Pancreas (tissue), 10 donors: ENCODE measurements at places on chromosomes 2 and 18. TPM values are rescaled to one million over a fixed set of nuclear protein-coding genes. Genes with fewer than 3 reads are reported as not detected.

DNA sequence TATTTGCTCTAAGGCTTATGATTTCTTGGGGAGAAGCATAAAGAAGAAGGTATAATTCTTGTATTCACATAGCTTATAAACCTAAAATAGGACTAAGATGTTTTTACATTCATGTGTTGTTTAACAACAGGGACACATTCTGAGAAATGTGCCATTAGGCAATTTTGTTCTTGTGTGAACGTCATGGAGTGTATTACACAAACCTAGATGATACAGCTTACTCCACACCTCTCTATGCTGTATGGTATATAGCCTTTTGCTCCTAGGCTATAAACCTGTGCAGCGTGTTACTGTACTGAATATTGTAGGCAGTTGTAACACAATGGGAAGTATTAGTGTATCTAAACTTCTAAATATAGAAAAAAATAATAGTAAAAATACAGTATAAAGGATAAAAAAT, 92.1 kb downstream of the PHLPP1 start:
- no peak overlapping the region for H3K27ac ChIP-seq
- H3K27me3 ChIP-seq: no peaks in the 10 kb centered on the region
- peaks cover 9% of the 10 kb centered on the region for H3K4me1 ChIP-seq

DNA sequence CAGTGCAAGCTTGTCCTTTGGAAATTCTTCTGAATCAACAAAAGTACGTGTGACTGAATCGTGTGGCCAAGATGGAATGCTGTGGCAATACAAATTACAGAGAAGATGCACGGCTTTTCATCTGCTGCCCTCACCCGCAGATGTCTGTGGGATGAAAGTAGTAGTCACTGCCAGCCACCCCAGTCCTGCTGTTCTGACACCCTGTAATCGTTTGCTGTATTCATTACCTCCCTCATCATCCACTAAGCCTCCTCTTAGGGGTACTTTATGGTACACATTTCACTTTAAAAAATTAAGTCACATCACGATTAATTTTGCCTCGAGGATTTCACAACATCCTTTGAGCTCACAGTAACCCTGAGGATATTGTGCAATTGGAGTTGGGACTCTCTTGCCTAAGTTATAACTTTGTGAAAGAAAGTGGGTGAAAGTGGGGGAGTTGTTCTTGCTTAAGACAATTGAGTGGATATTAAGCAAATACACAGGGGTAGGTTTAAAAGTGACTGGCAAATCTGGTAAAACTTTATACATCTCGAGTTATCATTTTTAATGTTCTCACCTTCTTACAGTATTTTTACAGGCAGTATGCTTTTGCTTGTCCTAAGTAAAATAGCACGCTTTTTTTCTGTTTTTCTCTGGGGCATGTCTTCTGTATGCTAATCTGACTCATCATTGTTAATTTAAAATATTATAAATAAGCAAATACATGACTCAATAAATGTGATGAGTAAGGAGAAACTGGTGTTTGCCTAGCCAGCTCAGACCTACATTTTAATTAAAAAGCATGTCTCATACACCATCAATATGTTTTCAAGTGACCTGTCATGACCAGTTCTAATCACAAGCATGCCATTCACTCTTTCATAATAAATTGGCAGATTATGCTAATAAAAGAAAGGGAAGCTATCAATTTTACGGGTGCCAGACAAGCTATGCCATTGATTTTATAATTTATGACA, 680.9 kb downstream of the IRS1 start:
- H3K4me3 ChIP-seq: no peak overlapping the region
- H3K27me3 ChIP-seq: no peaks in the 10 kb centered on the region
- no peak overlapping the region for H3K27ac ChIP-seq
- no peak for DNase-seq
- peaks cover 5% of the 10 kb centered on the region for H3K4me1 ChIP-seq
- H3K36me3 ChIP-seq: no peaks in the 10 kb centered on the region

DNA sequence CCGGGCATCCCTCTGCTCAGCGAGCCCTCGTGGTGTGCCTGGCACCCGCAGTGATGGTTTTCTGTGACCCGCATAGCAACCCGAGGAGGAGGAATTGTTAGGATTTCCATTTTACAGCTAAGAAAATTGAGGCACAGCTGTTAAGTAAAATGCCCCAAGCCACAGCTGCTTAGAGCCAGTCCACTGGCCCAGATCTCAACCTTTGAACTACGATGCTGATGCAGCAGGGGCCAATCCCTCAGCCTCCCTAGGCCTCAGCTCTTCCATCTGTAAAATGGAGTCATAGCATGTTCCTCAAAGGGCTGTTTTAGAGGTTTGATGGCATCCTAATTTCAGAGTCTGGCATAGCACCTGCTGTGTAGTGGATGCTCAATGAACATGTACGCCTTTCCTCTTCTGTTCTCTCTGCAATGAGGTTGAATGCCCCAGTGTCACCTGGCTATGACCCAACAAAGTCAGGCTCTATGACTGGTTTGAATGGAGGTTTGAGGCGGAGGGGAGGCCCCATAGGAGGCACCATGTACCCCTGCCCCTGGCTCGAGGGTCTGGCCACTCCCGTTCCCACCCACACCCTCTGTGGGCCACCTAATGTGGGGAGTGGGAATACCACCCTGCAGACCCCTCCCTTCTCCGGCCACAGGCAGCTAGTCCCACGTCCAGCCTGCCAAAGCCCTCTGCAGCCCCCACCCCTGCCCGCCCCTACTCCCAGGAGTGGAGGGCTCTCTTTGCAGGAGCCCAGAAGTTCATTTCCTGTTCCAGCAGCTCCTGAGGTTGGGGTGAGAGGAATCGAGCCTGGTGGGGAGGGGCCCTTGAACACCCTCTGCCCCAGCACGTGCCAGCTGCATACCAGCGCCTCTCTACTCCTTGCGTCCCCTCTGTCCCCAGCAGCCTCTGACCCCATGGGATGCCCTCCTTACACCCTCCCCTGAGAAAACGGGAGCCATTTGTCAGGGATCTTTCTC, 31.0 kb downstream of the INHBB start:
- H3K27me3 ChIP-seq: no peaks in the 10 kb centered on the region
- H3K4me3 ChIP-seq: no peak overlapping the region
- no peaks in the 10 kb centered on the region for H3K4me1 ChIP-seq
- H3K27ac ChIP-seq: no peak overlapping the region
- DNase-seq: no peak

DNA sequence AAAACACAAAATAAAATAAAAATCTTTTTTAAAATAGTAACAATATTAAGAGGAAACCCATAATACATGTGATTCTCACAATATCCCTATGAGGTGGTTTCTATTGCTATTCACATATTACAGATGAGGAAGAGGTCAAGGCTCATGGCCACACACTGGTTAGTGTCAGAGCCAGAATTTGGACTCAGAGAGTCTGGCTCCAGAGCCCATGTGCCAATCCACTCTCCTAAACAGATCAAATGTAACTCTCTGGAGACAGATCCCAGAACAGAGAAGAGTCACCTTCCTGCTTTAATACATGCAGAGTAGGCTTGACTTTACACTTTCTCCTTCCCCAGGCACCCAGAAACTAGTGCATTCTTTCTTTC, 10.1 kb upstream of the SLC11A1 start:
- H3K4me1 ChIP-seq: no peaks in the 10 kb centered on the region
- no peak overlapping the region for H3K4me3 ChIP-seq
- H3K27me3 ChIP-seq: no peaks in the 10 kb centered on the region
- no peaks in the 10 kb centered on the region for H3K36me3 ChIP-seq

DNA sequence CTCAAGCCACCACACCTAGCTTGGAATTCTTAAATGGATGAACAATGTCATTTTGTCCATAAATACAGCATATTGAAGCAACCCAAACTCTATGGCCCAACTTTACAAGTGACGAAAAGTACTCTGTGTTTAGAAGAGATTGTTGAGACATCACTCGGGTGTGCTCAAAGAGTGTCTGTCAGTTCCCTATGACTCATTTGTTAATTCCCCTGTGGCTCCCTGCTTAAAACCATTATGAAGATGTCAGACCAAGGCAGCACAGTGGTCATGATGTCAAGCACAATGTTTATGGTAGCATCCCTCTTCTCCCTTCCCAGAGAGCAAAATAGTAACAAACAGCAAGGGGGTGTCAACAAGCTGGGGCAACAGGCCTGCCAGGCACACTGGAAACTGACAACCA, 3.0 kb downstream of the LYG1 start:
- no peak for DNase-seq
- H3K36me3 ChIP-seq: no peaks in the 10 kb centered on the region
- no peak overlapping the region for H3K27ac ChIP-seq
- no peak overlapping the region for H3K4me3 ChIP-seq
- H3K27me3 ChIP-seq: no peaks in the 10 kb centered on the region

- H3K36me3 ChIP-seq: no peaks in the 10 kb centered on the region
- no peak overlapping the region for H3K27ac ChIP-seq
- no peak overlapping the region for H3K4me3 ChIP-seq
- no peaks in the 10 kb centered on the region for H3K4me1 ChIP-seq
Observed at GRCh38 chr18:9531791-9532410, 56.6 kb downstream of the RALBP1 start.

DNA sequence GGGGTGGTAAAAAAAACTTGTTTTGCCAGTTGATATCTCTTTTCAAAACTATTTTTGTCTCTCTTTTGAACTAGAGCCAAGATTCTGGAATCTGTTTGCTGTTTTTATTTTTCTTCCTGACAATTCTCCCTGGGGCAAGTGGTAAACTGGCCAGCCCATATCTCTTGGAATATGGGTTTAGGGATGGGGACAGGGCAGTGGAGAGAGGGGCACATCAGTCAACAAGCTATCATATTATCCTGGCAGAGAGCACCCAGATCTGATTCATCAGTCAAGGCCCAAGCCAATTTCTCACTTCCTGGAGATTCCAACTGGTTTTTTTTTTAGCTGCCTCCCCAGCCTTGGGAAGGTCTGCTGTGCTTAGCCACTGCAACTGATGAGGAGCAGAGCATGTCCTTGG, 52.3 kb downstream of the ARHGAP28 start:
- no peak overlapping the region for H3K4me3 ChIP-seq
- no peak overlapping the region for H3K27ac ChIP-seq
- no peaks in the 10 kb centered on the region for H3K36me3 ChIP-seq
- DNase-seq: no peak

- H3K27ac ChIP-seq: no peak overlapping the region
- H3K4me1 ChIP-seq: no peaks in the 10 kb centered on the region
Observed at GRCh38 chr18:36196238-36196995, 9.1 kb downstream of the MOCOS start.

Gene SERPINB12
- not detected for total RNA-seq

Gene C2orf80
- total RNA-seq: not detected

Gene PLEKHB2
- total RNA-seq: 23.5 TPM

Gene ZNF396
- 2.1 TPM for total RNA-seq

Gene TUBA3D
- not detected for total RNA-seq

Gene ZBTB7C
- 1.7 TPM for total RNA-seq
